Putamen (tissue), 1 donor: ENCODE measurements at places on chromosomes 2 and 18.

GRCh38 chr2:4963106-4963505, 729.1 kb upstream of the SOX11 start:
- DNase-seq: no peak

DNA sequence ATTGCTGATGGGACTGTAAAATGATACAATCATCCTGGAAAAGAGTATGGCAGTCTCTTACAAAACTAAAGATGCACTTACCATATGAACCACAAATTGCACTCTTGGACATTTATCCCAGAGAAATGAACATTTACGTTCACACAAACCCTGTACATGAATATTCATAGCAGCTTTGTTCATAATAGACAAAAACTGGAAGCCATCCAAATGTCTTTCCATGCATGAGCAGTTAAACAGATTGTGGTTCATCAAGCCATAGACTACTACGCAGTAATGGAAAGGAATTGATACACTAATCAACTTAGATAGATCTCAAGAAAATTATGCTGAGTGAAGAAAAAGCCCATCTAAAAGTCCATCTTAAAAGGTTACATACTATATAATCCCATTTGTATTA, 156.1 kb upstream of the SLC39A10 start:
- DNase-seq: no peak

- no peak for DNase-seq
Observed at GRCh38 chr2:38207168-38207567, 131.2 kb upstream of the CYP1B1 start.

DNA sequence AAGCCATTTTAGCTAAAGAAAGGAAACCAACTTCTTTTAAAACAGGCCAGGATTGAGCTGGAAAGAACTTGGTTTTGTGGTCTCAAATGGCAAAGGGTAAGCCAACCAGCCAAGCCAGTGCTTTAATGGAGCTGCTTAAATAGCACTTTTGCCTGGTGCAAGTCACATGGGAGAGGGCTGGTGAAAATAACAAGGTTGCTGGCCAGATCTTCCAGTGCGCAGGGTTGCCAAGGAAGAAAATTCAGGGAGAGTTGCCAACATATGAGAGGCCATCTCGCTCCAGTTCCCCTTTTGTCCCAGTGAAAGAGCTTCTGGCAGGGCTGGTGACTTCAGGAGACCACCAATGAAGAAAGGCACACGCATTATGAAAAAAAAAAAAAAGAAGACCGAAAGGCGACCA, 57.3 kb downstream of the IRS1 start:
- peak; percentile 58 for DNase-seq

DNA sequence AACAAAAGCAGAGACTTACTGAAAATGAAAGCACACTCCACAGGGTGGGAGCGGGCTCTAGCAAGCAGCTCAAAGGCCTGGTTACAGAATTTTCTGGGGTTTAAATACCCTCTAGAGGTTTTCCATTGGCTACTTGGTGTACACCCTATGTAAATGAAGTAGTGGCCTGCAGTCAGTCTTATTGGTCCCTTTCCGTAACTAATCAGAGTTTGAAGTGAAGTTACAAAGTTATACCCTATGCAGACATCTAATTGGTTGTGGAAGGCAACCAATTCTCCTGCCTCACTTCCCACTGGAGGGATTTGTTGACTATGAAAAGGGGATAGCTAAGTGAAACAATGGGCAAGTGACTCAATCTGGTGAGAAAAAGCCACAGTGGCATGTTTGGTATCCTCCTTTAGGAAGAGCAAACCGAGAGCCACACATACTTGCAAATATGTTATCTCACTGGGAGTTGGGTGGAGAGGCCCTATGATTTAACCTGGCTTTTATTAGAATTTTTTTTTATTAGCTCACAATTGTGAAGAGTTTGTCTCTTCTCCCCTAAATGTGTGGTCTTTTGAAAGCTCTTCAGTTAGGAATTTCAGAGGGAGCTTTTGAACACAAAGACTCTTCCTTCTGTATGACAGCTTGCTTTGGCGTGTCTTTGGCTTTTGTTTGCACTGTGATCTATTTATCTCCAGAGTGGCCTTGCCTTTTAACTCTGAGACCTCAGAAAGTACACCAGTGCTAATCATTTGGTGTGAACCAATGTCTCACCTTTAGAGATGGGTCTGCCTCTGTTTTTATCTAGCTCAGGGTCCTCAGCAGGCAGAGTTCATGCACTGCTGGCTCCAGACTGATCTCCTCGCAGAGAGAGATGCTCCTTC, 69.6 kb downstream of the MAP4K4 start:
- DNase-seq: no peak
